ENCODE measurements at places on chromosomes 16 and 17.

DNA sequence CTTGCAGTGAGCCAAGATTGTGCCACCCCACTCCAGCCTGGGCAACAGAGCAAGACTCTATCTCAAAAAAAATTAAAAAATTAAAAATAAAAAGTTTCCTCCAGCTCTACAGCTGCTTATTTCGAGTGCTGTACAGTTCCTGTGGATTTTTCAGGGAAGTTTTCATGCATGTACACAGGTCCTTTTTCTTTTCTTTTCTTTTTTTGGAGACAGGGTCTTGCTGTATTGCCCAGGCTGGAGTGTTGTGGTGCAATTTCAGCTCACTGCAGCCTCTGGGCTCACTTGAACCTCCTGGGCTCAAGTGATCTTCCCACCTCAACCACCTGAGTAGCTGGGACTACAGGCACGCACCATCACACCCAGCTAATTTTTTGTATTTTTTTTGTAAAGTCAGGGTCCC is 15.9 kb downstream of the EEF2K start:
- no peak for DNase-seq

DNA sequence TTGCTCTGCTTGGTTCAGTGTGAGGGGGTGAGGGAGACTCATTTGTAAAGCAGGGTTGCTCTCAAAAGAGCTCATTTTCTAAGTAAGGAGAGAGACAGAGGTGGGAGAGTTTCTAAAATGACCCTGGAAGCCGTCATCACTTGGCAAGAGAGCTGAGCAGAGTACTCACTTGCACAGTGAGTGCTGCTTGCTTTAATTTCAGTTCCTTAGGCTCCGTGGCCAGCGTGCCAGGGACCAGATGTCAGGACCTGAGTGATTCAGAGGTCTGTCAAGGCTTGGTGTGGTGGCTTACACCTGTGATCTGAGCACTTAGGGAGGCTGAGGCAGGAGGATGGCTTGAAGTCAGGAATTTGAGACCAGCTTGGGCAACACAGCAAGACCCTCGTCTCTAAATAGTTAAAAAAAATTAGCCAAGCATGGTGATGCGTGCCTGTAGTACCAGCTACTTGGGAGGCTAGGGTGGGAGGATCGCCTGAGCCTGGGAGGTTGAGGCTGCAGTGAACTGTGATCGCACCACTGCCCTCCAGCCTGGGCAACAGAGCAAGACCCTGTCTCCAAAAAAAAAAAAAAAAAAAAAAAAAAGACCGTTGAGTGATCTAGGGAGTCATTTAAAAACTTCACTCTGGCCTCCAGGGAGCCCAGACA is 10.7 kb downstream of the ZNF205 start:
- no peak for DNase-seq

DNA sequence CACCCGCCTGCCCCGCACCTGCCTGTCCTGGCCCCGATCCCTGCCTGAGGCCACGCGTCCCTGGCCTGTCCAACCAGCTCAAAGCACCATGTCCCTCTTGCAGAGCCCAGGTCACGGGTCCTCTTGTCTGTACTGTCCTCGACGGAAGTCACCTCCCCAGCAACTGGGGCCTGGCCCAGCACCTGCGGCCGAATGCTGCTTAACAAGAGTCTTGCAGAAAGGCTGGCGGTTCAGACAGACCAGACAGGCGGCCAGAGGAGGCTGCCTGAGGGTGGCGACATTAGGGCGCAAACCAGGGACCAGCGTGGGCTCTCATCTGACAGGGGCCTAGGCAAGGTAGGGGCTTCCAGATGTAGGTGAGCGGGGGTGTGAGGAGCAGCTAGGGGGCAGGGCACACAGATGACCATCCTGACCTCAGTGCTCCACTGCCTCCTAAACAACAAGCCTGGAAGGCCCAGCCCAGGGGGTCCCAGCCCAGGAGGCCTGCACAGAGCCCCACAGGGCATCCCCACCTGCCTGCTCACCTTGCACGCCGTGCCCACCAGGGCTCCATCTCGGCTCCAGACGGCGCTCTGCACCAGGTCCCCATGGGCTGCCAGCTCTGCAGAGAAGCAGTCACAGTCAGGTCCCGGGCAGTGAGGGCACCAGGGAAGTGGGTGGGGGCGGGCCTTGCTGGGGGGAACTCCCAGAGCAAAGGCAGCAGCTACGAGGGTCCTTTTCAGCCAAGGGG is 11.3 kb downstream of the CORO7 start:
- DNase-seq: no peak

DNA sequence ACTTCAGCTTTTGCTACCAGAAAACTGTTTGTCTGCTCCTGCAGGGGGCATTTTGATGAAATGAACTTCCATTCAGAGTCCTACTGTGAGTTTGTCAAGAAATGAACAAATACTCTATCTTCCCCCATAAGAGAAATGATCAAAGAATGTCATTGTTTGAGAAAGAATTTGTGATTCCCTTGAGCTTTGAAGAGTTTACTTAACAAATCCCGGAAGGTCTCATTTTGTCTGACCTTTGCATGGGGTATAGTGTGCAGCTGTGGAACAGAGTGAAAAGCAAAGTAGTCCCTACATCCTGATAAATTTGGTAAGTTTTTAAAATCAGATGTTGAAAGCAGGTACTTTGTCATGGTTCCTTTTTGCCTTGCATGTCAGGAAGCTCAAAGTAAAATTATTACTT is 178.0 kb downstream of the ABCC12 start:
- DNase-seq: no peak

DNA sequence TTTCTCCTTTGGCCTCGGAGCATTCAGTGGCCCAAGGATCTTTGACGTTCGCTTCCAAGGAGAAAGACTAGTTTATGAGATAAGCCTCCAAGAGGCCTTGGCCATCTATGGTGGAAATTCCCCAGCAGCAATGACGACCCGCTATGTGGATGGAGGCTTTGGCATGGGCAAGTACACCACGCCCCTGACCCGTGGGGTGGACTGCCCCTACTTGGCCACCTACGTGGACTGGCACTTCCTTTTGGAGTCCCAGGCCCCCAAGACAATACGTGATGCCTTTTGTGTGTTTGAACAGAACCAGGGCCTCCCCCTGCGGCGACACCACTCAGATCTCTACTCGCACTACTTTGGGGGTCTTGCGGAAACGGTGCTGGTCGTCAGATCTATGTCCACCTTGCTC is 1.4 kb downstream of the AOC3 start:
- no peak for DNase-seq

DNA sequence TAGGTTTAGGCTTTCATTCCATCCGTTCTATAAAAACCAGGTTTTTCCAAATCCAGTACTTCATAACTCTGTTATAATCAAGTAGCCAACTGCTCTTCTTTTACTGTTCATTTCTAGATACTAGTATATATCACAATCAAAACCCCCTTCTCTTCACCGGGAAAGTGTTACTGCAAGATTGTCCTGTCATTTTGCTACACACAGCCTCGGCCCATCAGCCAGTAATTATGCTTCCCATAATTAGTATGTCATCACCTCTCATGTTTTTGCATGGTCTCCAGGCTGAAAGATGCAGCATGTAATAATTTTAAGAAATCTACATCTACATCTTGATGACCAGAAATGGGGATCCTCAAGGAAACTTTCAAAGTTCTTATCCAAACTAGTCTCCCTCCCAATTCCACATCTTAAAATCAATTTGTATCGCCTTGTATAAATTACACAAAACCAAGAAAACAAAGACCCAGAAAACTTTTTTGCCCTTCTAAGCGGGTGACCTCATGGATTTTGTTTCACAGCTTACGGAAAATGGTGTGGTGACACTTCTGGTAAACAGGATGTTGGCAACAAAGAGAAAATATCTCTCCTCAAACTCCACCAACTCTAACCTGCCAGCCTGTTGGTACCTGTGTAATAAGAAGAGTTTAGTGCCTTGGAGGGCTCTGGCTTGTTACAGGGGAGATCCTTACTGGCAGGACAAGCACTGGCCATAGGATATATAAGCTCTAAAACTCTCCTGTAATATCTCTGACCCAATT is 9.3 kb downstream of the TACO1 start:
- no peak for DNase-seq

GRCh38 chr17:81345228-81346089 is 49.8 kb upstream of the BAHCC1 start:
- DNase-seq: peak; percentile 35

- DNase-seq: peak; percentile 22
Measured at GRCh38 chr17:82023447-82024241, 539 bp downstream of the LRRC45 start.

- DNase-seq: no peak
Measured at GRCh38 chr17:78555746-78556401, 21.3 kb downstream of the DNAH17 start.

DNA sequence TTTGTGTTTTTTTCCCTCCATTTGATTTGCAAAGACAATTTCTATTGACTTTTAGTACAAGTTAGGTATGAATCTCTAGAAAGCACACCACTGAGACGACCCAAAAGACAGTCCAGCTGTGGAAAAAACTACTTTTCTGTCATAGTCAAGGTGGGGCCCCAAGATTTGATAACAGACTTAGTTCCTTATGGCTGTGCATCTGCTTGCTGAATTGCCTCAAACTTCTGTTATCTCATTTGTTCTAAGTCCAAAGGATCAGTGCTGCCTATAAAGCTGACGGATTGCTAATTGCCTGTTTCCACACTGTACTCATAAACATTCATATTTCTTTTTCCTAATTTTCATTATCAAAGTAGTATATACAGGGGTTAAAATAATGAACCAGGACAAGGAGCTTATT is 180.8 kb downstream of the SPECC1 start:
- DNase-seq: no peak

DNA sequence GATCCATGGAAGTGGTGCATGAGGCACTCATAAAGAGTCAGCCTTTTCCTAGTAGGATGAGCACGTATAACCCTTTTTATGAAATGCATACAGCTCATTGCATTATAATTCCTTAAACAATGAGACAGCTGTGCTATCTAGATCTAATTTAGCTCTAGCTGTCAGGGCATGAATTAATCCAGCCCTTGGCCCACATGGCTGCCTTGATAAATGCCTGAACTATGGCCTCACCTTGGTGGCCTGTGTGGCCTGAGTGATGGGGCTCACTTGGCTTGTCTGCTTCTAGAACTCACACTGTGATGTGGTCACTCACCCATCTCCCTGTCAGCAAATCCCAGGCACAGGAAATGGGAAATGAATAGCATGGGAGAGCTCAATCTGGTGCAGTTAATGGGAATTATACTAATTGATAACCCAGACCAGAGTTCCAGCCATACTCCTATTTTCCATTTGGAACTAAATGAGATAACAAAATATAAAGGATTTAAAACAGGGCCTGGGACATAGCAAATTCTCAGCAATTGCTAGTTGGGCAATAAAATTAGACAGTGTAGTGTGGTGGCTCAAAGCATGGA is 153.6 kb downstream of the HS3ST2 start:
- DNase-seq: no peak

- no peak for DNase-seq
Measured at GRCh38 chr16:88957887-88958577, 19.0 kb downstream of the CBFA2T3 start.

DNA sequence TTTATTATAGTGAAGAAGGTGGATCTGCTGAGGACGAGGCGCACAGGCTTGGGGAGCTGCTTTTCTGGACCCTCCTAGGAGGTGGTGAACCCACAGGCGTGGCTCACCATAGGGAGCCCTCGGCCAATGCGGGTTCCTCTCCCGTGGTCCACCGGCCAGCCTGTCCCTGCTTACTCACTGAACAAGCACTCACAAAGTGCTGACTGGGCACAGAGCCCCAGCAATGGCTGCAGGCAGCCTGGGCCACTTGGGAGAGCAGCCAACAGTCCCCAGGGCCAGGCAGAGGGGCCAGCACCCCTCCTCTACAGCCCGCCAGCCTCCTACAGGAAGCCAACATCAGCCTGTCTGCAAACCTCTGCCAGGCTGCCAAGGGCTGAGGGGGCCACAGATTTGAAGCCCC is 19.1 kb upstream of the NCBP3 start:
- DNase-seq: no peak

- no peak for DNase-seq
Measured at GRCh38 chr16:3904875-3905274, 24.4 kb upstream of the CREBBP start.

GRCh38 chr16:50573279-50573678 is 25.1 kb downstream of the NKD1 start:
- no peak for DNase-seq

- DNase-seq: no peak
Measured at GRCh38 chr17:58238147-58238634, at the start of gene LPO. Gene LPO (plus strand): TSS chr17:58238584. CDS start chr17:58242980, 4,396 bp downstream.
